ENCODE measurements at places on chromosomes 12 and 14. TPM values are rescaled to one million over a fixed set of nuclear protein-coding genes. Genes with fewer than 3 reads are reported as not detected.
A peak's percentile ranks its signal among the peaks of the same experiment; 100 is the strongest.

DNA sequence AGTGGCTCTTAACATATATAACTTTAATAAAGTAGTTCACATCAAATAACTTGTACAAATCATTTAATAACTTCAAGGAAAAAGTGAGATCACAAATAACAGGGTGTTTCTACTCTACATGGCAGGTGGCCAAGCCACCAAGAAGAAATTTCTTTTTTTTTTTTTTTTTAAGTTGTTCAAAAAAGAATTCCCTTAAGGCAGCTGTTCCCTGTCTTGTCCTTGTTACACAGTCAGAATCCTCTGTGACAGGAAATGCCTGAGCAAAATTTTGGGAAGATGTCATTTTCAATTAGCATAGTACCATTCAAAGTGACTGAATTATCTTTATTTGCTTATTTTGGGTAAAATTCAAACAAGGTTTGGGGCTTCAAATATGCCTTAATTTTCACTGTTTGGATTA, 79.4 kb downstream of the LIN7A start:
- H3K36me3 ChIP-seq, result no peaks in the 10 kb centered on the region
- no peak for DNase-seq
- no peaks in the 10 kb centered on the region for H3K4me1 ChIP-seq
- no peak overlapping the region for H3K27ac ChIP-seq

DNA sequence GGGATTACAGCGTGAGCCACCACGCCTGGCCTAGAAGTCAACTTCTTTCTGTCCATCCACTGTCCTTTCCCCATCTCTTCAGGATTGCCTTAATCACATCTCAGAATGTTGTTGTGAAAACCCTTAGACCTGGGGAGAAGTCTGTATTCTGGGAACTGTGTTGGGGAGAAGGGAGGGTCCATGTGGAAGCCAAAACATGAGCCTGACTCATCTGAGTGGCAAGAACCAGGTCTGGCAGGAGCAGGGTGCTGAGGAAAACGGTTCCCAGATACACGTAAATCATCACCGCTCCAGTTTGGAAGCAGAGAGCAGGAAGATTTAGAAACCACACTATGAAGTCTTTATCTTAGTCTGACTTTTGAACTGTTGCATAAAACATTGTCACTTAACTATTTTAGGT, 245.6 kb upstream of the RGS6 start:
- H3K4me1 ChIP-seq, result no peaks in the 10 kb centered on the region
- H3K4me3 ChIP-seq, result no peak overlapping the region
- H3K27ac ChIP-seq, result peak overlapping the region; percentile 60
- no peaks in the 10 kb centered on the region for H3K27me3 ChIP-seq
- H3K36me3 ChIP-seq, result no peaks in the 10 kb centered on the region

DNA sequence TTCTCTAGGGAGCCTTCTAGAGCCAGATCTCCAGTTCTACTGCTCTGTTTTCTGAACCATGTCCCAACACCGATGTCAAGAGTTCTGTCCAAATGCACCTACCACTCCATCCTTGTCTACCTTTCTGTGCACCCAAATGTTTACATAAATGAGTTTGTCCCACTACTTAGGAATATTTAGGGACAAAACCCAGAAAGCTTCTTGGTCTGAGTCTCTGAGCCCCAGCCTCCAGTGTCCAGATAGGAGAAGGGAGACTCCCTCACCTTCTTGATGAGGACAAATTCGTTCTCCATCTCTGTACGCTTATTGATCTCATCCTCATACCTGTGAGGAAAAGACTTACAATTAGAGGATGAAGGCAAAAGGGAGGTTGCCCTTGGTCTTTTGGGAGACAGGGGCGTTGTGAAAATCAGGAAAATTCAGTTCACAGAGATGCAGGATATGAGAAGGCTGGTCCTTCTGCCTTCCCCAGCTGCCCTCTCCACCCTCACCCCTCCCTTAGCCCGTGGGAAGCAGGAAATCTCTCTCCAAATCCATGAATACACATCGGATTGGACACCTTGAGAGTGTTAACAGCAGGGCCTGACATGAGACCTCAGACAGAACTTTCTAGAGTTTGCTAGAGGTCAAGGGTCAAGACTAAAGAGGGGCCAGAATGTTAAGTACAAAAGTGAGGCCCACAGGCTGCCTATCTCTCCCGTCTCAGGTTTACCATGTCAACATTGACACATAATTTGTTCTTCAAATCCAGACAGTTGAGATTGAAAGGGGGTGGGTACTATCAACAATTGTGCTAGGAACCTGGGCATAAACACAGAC, 3.8 kb downstream of the KRT8 start:
- H3K27me3 ChIP-seq, result no peaks in the 10 kb centered on the region
- peaks cover 67% of the 10 kb centered on the region for H3K4me1 ChIP-seq
- peaks cover 15% of the 10 kb centered on the region for H3K36me3 ChIP-seq
- peak overlapping the region; percentile 54 for H3K4me3 ChIP-seq
- no peak for DNase-seq
- peak overlapping the region; percentile 91 for H3K27ac ChIP-seq

DNA sequence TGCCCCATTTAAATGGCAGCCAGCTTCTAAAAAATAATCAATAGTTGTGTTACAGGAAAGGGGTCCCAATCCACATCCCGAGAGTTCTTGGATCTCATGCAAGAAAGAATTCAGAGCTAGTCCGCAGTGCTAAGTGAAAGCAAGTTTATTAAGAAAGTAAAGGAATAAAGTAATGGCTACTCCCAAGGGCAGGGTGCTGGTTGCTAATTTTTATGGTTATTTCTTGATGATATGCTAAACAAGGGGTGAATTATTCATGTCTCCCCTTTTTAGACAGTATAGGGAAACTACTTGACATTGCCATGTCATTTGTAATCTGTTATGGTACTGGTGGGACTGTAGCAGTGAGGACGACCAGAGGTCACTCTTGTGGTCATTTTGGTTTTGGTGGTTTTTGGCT, 591.3 kb downstream of the LRFN5 start:
- no peaks in the 10 kb centered on the region for H3K36me3 ChIP-seq
- H3K4me1 ChIP-seq, result no peaks in the 10 kb centered on the region
- H3K27ac ChIP-seq, result no peak overlapping the region

GRCh38 chr14:89112720-89113119, 288.3 kb downstream of the TTC8 start:
- no peaks in the 10 kb centered on the region for H3K27me3 ChIP-seq
- no peak for DNase-seq

DNA sequence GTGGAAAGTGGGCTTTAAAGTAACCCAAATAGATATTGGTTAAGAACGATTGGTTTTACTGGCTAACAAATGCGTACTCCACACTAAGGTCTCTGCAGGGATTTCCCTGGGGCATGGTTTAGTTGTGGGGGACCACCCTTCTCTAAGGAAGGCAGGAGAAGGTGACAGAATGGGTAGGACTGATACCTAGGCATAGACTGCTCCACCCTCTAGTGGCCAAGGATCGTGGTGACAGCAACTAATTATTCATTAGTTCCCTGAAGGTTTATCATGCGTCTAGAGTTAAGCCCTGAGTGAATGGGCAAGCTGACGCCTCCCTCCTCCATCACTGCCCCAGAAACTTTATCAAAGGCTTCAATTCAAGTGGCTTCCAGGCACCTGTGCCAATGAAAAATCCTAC, 9.1 kb downstream of the FAM181A start:
- DNase-seq, result no peak
- H3K36me3 ChIP-seq, result no peaks in the 10 kb centered on the region
- H3K4me3 ChIP-seq, result no peak overlapping the region
- H3K4me1 ChIP-seq, result peaks cover 9% of the 10 kb centered on the region

GRCh38 chr12:67073336-67073735, 195.8 kb upstream of the CAND1 start:
- no peaks in the 10 kb centered on the region for H3K36me3 ChIP-seq
- no peak overlapping the region for H3K27ac ChIP-seq
- no peak for DNase-seq
- H3K4me3 ChIP-seq, result no peak overlapping the region
- H3K27me3 ChIP-seq, result peaks cover 12% of the 10 kb centered on the region

GRCh38 chr12:79618848-79619404, 71.8 kb downstream of the PAWR start:
- no peak for DNase-seq
- no peaks in the 10 kb centered on the region for H3K27me3 ChIP-seq
- no peaks in the 10 kb centered on the region for H3K36me3 ChIP-seq
- no peaks in the 10 kb centered on the region for H3K4me1 ChIP-seq
- no peak overlapping the region for H3K4me3 ChIP-seq

GRCh38 chr12:95802482-95803270, 12.1 kb upstream of the NTN4 start:
- no peak overlapping the region for H3K4me3 ChIP-seq
- peak overlapping the region; percentile 70 for H3K27ac ChIP-seq
- peaks cover 13% of the 10 kb centered on the region for H3K4me1 ChIP-seq
- peak; percentile 27 for DNase-seq
- no peaks in the 10 kb centered on the region for H3K36me3 ChIP-seq

GRCh38 chr12:24821691-24822090, 127.2 kb downstream of the BCAT1 start:
- no peak overlapping the region for H3K27ac ChIP-seq
- no peak overlapping the region for H3K4me3 ChIP-seq
- no peaks in the 10 kb centered on the region for H3K36me3 ChIP-seq
- no peaks in the 10 kb centered on the region for H3K4me1 ChIP-seq
- H3K27me3 ChIP-seq, result no peaks in the 10 kb centered on the region
- no peak for DNase-seq

GRCh38 chr14:95173518-95173917, 16.2 kb upstream of the DICER1 start:
- no peaks in the 10 kb centered on the region for H3K36me3 ChIP-seq
- H3K4me3 ChIP-seq, result no peak overlapping the region
- H3K4me1 ChIP-seq, result no peaks in the 10 kb centered on the region
- H3K27ac ChIP-seq, result no peak overlapping the region
- no peaks in the 10 kb centered on the region for H3K27me3 ChIP-seq

GRCh38 chr12:95385246-95386035, 88.5 kb upstream of the METAP2 start:
- H3K36me3 ChIP-seq, result no peaks in the 10 kb centered on the region
- H3K27me3 ChIP-seq, result no peaks in the 10 kb centered on the region
- H3K27ac ChIP-seq, result peak overlapping the region; percentile 51
- DNase-seq, result no peak
- no peaks in the 10 kb centered on the region for H3K4me1 ChIP-seq

DNA sequence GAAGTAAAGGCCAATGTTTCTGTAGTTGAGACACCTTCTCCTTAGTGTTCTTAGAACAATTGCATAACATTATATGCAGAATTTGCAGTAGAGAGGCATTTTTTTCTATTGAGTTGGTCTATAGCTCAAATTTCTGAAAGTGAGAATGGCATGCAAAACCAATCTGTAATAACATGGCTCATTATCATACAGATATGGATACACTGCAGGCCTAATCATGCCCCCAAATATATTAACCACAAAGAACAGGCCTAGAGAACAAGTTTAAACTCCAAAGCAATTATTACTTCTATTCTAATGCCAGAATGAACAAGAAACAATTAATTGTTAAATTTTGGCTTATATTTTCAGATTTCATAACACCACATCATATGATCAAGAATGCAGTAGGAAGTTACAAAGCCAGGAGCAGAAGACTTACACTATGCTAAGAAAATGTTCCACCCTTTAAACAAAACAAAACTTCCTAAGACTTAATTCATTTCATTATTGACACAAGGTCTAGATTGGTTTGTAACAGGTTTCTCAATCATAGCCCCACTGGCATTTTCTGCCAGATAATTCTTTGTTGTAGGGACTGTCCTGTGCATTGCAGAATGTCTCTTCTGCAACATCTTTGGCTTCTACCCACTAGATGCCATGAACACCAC, 26.9 kb downstream of the TMTC1 start:
- no peaks in the 10 kb centered on the region for H3K36me3 ChIP-seq
- no peak overlapping the region for H3K27ac ChIP-seq
- no peak for DNase-seq
- no peaks in the 10 kb centered on the region for H3K4me1 ChIP-seq

- H3K27ac ChIP-seq, result no peak overlapping the region
- no peaks in the 10 kb centered on the region for H3K27me3 ChIP-seq
- DNase-seq, result no peak
- H3K36me3 ChIP-seq, result no peaks in the 10 kb centered on the region
- H3K4me3 ChIP-seq, result no peak overlapping the region
These were observed 34.5 kb downstream of the NAV3 start for GRCh38 chr12:77865178-77865577.

GRCh38 chr12:22692964-22693555, 68.1 kb downstream of the ETNK1 start:
- no peak overlapping the region for H3K4me3 ChIP-seq
- H3K36me3 ChIP-seq, result no peaks in the 10 kb centered on the region
- H3K4me1 ChIP-seq, result no peaks in the 10 kb centered on the region
- no peak overlapping the region for H3K27ac ChIP-seq
- no peak for DNase-seq

DNA sequence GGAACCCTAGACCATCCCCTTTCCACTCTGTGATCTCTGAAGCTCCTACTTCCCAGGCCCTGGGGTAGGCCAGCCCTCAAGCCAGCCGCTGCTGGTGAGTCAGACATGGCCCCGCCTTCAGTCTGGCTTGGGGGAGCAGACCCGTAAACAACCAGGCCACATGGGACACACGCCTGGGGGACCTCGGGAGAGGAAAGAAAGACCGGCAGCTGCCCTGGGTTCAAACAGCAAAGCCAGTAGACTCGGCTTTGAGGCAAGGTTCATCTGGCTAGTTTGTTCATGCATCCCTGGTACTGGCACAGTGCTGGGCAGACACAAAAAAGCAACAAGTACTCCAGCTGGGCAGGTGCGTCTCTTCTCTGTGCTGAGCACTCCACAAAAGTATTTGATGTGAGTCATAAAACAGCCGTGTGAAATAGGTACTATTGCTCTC, 101.9 kb downstream of the SETD3 start:
- H3K4me1 ChIP-seq, result no peaks in the 10 kb centered on the region
- no peaks in the 10 kb centered on the region for H3K36me3 ChIP-seq
- peak; percentile 24 for DNase-seq
- H3K27ac ChIP-seq, result no peak overlapping the region

- H3K4me3 ChIP-seq, result no peak overlapping the region
- H3K27me3 ChIP-seq, result no peaks in the 10 kb centered on the region
- peak; percentile 68 for DNase-seq
- H3K4me1 ChIP-seq, result no peaks in the 10 kb centered on the region
These were observed 142.3 kb upstream of the PARP11 start for GRCh38 chr12:4015225-4016091.

ZC3H14 gene
- 77.8 TPM for total RNA-seq

CHMP4A gene
- 81.3 TPM for total RNA-seq

GPR68 gene
- total RNA-seq, result 0.80 TPM

AQP5 gene
- total RNA-seq, result not detected

TESPA1 gene
- 6.2 TPM for total RNA-seq

CCDC198 gene
- not detected for total RNA-seq

DLGAP5 gene
- total RNA-seq, result 1.5 TPM

TAS2R19 gene
- 1.4 TPM for total RNA-seq

PLBD2 gene
- 19.7 TPM for total RNA-seq

SERPINA9 gene
- total RNA-seq, result not detected

GLT8D2 gene
- total RNA-seq, result 21.3 TPM

FAM161B gene
- total RNA-seq, result 2.4 TPM

RNF212B gene
- not detected for total RNA-seq

ARF6 gene
- 70.3 TPM for total RNA-seq

Measured in transverse colon (tissue), 4 donors.